ENCODE measurements at places on chromosomes 2 and 18.

GRCh38 chr2:135694711-135695110 is 46.9 kb upstream of the UBXN4 start:
- no peak for DNase-seq

- DNase-seq: no peak
Observed at GRCh38 chr2:176461809-176462670, 192.8 kb downstream of the MTX2 start.

DNA sequence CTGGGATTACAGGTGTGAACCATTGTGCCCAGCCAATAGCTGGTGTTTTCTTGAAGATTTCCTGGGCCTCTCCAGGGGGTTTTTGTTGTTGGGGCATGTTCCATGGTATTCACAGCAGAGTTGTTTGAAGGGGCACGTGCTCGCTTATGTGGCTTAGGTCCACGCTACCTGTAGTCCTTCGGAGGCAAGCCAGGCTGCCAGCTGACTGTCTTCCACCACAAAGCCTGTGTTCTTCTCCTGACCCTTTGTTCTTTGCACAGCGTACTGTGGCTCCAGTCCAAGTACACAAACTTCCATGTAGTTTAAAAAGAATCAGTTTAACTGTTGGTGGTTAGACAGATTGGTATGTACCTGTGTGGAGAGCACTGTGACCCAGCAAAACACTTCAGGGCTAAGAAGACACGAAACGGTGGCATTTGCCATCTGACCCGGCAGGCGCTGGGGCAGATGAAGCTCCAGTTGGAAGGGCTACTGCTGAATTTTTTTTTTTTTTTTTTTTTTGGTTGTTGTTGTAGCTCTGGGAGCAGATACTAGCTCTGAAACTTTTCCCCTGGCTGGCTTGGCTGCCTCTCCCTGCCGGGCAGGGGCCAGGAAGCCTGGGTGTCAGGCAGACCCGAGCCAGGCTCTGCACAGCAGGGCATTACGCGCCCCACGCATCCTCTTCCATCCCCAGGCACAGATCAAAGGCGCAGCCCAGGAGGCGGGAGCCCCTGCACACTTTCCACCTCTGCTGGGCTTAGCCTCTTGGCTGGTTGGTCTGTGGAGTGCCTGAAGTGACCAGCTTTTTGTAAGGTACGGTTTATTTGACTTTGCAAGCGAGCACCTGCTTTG is 5.7 kb downstream of the GREB1 start:
- peak; percentile 42 for DNase-seq

GRCh38 chr2:139631966-139632365 is 851.8 kb upstream of the NXPH2 start:
- no peak for DNase-seq

DNA sequence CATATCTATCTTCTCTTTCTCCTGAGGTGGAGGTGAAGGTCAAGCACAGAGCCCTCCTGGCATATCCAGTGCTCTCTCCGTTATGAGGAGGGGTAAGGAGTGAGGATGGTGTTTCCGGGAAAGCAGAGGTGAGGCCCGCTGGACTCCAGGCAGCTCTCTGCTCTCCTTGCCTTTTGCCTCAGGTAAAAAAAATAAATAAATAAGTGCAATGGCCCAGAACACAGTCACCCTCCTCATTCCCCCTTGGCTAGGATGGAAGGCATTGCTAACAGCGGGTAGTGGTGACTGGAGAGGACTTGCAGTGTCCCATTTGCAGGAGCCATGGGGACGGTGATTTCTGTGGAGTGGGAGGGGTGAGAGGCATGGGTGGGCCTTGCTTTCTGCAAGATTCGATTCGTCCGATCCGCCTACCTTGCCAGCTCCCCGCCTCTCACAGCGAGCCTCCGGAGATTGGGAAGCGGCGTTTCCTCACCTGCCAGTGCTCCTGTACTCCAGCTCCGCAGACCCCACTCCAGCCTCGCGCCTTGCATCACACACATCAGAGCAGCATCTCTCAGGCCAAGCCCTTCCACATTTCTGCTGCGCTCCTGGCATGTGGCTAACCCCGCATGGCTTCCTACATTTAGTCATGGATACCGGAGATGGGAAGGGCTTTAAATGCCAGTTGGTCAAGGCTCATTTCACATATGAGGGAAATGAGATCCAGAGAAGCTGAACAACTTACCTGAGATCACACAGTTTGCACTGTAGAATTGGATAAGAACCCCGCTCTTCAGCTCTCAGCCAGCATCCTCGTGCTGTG is 155.2 kb downstream of the VAPA start:
- no peak for DNase-seq

GRCh38 chr2:173862612-173863217 is 102.5 kb downstream of the SP3 start:
- DNase-seq: no peak

DNA sequence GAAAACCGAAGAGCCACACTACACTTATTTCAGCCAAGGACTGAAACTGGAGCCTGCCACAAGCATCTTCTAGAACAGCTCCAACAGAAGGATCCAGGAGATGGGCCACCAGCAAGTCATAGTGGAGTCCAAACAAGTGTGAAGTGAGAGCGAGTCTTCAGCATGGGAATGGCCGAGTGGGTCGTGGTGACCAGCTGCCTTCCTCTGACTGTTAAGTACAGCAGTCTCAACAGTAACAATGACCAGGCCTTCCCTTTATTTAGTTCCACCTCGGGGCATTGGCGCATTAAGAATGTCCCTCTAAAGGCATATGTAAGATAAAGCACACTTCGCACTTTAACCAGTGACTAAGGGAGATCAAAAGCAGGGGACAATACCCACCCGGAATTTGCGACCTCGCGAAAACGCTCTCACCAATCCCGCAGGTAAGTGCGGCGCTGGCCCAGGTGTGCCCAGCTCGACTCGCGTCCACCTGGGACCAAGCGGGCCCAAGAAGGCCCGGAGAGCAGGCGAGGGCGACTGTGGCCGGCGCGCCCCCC is 1.1 kb downstream of the L3MBTL4 start:
- no peak for DNase-seq

GRCh38 chr18:48767090-48767690 is 183.6 kb downstream of the SMAD7 start:
- DNase-seq: no peak

DNA sequence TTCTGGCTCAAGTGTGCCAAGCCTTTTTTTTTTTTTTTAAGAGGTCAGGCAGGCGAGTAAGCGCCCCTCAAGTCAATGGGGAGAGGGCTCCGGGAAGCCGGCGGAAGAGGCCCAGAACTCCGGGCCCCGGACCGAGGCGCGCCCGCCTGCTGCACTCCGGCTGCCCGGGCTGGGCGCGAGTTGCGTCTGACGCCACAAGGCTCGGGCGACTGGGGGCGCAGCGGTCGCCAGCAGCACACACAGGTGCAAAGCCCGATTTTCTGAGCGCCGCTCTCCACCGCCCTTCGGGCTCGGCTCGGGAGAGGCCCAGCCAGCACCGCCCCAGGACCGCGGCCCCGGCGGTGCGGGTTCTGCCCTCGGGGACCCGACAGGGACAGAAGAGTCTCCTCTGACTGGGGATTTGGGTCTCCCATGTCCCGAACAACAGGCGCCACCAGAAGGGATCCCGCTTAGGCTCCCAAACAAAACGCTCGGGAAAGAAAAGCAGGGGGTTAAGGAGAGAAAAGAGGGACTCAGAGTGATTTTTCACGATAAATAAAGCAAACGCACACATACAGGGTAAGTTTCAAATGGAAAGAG is 787 bp downstream of the ERBB4 start:
- DNase-seq: peak; percentile 70

GRCh38 chr2:33272001-33272400 is 204.4 kb upstream of the RASGRP3 start:
- no peak for DNase-seq

GRCh38 chr2:235848055-235848454 is 320.1 kb downstream of the GBX2 start:
- no peak for DNase-seq

GRCh38 chr18:23341383-23341782 is 111.7 kb upstream of the RIOK3 start:
- no peak for DNase-seq

- DNase-seq: peak; percentile 76
Observed at GRCh38 chr2:219514196-219514761, at the start of gene ASIC4. ASIC4 (plus strand) TSS chr2:219514482; CDS start chr2:219514725, 243 bp downstream.

DNA sequence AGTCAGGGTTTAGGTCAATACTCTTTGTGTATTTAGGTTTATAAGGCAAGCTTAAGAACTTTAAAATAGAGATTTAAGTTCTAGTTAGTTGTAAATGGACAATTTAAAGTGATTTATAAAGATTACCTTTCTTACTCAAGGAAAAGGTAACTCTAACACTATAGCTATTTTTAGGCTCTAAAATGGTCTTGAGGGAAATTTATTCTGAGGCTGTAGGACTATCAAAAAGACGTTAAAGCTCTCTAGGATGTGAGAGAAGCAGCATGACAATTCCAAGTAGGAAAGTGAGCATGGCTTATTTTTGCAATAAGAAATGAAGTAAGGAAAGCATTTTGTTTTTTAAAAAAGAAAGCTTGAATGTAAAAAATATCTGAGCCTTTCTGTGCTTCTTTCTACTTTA is 78.1 kb downstream of the ZDBF2 start:
- DNase-seq: no peak

DNA sequence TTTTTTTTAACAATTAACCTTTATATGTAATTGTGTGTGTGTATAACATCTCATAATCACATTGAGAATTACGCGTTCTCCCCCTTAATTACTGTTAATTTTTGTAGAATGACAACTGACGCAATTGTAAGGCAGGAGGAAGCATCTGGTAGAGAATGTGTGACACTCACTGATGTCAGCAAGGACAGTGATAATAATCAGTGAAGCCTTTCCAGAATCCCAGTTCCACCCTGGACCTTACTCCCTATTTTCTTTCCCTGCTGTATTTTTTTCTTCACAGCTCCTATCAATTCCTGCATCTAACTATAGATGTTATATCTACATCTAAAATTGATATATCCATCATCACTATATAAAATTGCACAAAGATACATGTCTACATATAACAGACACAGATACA is 16.1 kb upstream of the STRN start:
- DNase-seq: no peak

DNA sequence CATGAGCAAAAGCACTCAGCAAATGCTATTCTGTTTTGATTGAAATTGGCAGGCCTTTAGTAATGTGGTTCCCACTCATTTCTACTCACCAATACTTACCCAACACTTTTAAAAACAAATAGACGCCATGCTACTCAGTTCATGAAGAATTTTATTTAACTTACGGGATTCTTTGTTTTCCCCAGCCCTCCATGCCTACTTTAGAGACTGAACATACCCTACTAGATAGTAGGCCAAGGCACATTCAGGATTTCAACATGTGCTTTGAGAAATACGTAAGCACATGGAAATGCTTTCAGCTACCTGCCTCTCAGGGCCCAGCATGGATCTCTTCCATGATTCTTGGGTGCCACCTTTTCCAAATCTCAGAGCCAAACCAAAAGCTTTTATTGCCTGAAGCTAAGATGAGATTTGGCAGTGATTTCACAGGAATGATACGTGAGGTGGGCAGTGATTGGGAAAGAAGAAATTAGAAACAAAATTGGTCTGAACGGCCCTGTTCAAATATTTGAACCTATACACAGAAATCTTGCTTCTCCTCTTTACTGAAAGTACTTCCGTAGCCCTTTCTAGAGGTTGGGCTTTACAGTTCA is 31.4 kb downstream of the NAPG start:
- DNase-seq: no peak

DNA sequence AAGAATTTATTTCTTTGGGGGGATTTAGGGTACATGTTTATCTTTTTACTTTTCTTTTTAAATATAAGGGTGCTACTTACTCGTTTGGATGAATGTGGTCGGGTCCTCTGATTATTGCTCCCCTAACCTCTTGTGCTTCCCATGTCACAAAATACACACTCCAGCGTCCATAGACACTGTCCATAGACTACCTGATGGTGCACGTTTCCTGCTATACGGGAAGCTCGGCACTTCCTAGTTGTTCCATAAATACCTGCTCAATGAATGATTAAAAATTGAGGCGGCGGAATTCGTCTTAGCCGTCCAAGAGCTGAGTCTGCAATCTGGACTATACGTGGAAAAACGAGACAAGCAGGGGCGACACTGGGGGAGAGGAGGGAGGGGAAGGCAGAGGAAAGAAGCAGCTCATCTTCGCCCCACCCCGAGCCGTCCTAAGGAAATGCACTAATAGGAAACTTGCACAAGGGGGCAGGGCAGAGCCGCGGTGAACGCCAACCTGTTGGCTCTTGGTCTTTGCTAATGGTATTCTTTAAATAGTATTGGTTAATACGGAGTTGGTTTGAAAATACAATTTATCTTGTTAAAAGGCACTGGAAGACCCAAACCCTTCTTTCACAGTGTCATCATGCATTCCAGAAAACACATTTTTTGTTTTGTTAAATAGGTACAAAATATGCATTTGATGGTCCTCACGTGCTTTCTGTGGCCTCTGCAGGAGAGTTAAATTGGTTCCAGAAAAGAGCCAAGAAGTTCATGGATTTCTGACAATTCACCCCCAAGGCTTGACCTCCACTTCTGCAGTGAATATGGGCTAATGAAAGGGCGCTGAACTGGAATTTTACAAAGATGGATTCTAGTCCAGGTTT is 73.0 kb upstream of the KCTD1 start:
- DNase-seq: peak; percentile 37

DNA sequence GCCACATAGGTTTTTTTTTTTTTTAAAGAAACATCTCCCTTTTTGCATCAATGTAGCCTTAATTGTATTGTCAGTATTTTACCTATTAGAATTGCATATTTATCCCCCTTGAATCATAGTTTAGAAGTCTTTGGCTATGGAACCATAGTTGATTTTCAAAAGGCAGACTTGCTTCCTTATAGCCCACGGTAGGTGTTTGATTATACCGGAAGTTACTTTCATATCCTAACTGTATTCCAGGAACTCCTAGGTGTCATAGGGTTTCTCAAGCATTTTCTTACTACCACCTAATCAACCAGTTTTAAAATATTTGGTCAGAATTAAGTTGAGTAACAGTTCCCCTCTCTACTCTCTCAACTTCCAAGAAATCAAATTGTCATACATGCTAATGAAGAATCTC is 86.6 kb upstream of the TSPYL6 start:
- DNase-seq: no peak

GRCh38 chr18:13871701-13872100 is 43.6 kb downstream of the MC2R start:
- DNase-seq: no peak

GRCh38 chr2:155368934-155369333 is 670.4 kb downstream of the KCNJ3 start:
- DNase-seq: no peak

Measured in BE2C (cell line).